ENCODE measurements at places on chromosomes 12 and 14.

- no peak for DNase-seq
Measured at GRCh38 chr12:3658327-3659163, 94.4 kb downstream of the CRACR2A start.

DNA sequence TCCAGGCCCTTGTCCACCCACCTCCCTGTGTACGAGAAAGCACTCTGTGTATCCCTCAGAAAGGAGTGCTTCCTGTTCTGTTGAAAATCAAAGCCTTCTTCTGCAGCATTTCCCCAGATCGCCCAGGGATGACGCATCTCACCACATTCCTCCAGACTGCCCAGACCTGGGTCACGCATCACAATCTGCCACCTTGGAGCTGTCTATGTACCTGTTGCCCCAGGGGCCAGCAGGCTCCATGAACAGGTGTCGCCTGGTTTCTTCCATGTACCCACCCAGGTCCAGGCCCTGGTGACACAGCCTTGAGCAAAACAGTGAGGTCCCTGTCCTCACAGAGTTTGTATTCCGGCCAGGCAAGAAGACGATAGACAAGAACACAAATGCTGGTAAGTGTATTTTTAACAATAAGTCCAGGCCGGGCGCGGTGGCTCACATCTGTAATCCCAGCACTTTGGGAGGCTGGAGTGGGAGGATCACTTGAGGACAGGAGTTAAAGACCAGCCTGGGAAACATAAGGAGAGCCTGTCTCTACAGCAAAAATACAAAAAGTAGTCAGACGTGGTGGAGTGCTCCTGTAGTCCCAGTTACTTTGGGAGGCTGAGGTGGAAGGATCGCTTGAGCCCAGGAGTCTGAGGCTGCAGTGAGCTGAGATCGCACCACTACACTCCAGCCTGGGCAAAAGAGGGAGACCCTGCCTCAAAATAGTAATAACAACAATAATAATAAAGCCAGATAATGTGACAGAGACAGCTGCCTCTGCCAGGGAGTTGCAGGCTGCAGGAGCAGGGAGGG is 6.8 kb upstream of the PPP1R13B start:
- DNase-seq, result no peak

GRCh38 chr12:9799961-9800360 is 27.3 kb upstream of the KLRF1 start:
- no peak for DNase-seq

DNA sequence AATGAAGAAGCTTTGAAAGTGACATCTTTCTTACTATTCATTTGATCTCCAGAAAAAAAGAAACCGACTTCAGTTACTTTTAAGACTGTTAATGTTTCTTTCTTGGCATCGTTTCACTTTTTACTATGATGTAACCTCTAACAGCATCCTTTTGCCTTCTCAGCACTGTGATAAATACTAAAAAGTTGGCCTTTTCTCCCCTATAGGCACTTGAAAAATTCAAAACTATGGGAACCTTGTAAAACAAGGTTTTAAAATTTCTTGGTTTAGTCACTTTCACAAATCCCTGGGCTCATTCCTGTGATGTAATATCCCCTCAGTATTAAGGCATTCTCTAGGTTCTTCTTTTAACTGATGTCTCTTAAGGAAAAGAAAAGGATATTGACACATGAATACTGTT is 281.8 kb downstream of the EGLN3 start:
- DNase-seq, result no peak

GRCh38 chr12:63021116-63021515 is 86.2 kb upstream of the PPM1H start:
- DNase-seq, result no peak

DNA sequence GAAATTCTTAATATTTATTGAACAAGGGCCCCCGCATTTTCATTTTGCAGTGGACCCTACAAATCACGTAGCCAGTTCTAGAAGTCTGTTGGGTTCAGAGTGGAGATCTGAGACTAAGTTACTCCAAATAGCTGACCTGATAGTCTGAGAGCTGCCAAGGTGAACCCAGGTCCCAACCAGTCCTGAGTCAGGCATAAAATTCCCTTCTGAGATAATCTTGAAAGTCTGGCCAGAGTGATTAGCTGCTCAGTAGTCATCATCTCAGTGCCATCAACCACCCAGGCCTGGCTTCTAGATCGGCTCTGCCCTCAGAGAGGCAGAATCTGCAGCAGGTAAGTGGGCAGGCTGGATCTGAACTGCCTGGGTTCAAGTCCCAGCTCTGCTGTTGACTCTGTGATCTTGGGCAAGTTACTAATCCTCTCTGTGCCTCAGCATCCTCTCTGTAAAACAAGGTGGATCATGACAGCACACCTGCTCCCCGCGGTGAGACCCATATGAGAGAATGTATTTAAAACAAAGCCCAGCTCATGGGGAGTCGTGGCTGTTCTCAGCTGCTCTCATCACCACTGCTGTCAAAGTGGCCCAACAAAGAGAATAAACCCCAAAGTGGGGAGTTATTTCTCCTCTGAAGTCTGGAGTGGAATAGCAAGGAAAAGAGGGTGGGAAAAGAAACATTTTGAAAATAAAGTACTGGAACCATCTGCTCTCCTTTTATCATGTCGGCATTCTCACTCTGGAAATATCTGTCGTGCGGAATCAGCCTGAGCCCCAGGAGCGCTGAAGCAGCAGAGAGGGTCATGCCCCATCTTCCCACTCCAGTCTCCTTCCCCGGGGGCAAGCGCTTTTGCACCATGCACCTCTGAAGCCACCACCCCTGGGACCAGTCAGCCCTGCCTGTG is 193.3 kb downstream of the DPF3 start:
- DNase-seq, result no peak

- DNase-seq, result no peak
Measured at GRCh38 chr12:53625373-53625945, 723 bp downstream of the ATF7 start.

GRCh38 chr12:8911606-8912268 is 2.6 kb upstream of the PHC1 start:
- no peak for DNase-seq

DNA sequence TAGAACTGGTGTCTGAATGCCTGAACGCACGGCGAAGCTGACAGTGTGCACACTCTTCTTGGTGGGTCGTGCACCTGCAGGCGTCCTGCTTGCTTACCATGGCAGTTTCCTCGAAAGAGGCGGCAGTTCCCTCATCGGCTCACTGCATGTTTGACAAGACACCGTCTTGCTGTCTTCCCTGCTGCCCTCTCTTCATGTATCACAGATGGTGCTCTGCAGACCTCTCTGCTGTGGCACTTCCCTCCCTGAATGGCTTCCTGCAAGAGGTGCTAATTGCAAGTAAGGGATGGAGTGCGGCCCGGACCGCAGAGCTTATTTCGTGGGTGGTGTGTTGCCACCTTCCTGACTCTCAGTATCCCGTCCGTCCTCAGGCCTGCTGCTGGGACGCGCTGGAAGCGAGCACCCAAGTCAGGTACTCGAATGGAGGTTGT is 156.7 kb upstream of the RTL1 start:
- DNase-seq, result no peak

DNA sequence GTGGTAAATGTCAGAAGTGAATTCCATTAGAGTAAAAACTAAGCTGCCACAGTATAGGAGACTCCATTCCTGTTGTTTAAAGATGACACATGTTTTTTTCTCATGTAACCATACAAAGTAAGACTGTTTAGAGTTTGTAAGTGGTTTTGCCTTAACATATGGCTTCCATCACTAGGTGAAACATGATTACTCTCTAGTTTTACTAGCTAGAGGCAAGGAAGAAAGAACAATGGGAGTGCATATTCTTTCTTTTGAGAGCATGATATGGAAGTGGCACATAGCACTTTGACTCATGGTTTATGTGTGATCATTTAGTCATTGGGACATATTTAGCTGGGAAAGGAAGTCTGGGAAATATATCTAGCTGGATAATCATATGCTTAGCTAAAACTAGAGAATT is 7.7 kb downstream of the ATF7IP start:
- no peak for DNase-seq

- DNase-seq, result peak; percentile 15
Measured at GRCh38 chr14:78848234-78848820, 678.2 kb downstream of the NRXN3 start.

GRCh38 chr12:132427999-132428935 is 61.7 kb upstream of the FBRSL1 start:
- DNase-seq, result no peak

- peak; percentile 83 for DNase-seq
Measured at GRCh38 chr14:70642303-70643235, 853 bp downstream of the TTC9 start.

DNA sequence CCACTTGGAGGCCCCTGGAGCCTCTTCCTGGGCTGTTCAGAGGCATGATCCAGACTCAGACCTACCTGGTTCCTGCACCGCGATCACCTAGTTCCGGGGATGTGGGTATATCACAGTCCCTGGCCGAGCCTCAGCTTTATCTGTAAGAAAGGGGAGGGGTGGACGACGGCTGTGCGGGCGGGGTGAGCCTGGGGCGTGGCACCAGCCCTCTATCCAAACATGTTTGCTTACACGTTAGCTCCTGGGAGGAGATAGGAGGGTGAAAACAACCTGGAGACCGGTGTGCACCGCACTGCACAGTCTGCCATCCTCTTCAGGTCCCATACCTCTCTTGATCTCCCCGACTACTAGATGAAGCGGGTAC is 1.2 kb downstream of the ANKRD9 start:
- no peak for DNase-seq
